Neuronal stem cell (in vitro differentiated cells): ENCODE measurements at places on chromosomes 4 and X.

- DNase-seq = no peak
Observed at GRCh38 chrX:124332481-124333424, at the start of gene TEX13D. Gene TEX13D (plus strand): TSS chrX:124332660. CDS start chrX:124332918, 258 bp downstream.

DNA sequence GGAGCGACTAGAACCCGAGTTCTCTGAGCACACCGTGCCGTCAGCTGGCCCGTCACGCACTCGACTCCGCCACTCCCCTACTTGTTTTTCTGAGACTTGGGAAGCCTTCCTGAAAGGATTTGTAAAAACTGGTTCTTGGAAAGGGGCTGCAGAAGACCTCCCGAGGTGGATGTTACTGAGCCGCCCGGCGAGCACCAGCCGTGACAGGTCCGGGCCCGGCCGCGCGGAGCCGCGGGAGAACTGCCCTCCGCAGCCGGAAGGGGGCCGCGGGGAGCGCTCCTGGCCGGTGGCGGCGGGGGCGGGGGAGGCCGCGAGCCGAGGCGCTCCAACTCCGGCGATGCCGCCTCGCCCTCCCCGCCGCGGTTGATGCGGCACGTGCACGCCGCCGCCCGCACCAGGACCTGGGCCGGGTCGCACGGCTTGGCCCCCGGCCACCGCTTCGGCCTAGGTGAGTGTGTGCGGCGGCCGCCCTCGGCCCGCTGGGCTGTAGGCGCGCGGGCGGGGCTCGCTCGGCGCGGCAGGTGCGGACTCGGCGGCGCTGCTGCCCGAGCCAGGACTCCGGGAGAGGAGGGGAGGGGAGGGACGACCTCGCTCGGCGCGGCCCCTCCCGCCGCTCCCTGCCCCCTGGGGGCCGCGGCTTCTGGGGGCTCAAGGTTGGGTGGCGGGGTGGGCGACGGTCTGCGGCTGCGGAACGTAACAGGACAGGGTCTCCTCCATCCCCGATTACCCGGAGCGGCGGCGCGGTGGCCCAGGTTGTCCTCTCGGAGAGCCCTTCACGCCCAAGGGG lies 1.7 kb downstream of the SPRY1 start:
- peak; percentile 54 for DNase-seq

- no peak for DNase-seq
Observed at GRCh38 chr4:156517956-156518355, 453.6 kb downstream of the PDGFC start.

GRCh38 chr4:17577665-17578481 lies 875 bp downstream of the LAP3 start:
- no peak for DNase-seq

DNA sequence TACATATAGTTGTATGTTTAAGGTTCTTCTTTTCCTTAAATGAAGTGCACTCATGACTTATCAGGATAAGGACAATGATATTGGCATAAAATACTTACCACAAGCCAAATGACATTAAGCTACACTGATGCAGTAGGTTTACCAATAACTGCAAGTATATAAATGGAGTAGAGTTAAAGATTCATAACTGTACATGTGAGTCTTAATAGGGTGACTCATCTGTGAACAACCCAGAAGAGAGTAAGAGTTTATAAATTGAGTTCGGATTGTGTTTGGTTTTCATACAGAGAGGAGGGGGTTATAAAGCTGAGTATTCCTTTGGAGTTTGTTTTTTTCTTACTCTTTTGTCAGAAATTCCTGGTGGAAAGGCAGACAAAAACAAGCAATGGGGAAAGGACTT lies 144.8 kb downstream of the TLL1 start:
- DNase-seq = no peak

DNA sequence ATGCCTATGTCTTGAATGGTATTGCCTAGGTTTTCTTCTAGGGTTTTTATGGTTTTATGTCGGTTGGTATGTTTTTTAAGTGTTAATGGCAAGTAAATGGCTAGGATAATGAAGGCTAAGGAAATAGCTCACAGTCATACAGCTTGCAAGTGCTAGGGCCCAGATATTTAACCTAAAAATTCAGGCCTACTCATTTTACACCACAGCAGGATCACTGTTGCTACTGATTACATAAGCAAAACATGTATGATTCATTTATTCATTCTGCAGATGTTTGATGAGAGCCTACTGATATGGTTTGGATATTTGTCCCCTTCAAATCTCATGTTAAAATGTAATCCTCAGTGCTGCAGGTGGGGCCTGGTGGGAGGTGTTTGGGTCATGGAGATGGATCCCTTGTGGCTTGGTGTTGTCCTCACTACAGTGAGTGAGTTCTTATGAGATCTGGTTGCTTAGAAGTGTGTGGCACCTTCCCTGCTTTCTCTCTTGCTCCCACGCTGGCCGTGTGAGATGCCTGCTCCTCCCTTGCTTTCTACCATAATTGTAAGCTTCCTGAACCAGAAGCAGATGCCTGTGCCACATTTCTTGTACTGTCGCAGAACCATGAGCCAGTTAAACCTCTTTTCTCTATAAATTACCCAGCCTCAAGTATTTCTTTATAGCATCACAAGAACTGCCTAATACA lies 175.5 kb downstream of the MAPK10 start:
- DNase-seq = no peak

GRCh38 chr4:8871417-8872401 lies at the start of gene HMX1:
Gene HMX1 (minus strand): TSS chr4:8871839. CDS start chr4:8871614, 225 bp downstream.
- no peak for DNase-seq

DNA sequence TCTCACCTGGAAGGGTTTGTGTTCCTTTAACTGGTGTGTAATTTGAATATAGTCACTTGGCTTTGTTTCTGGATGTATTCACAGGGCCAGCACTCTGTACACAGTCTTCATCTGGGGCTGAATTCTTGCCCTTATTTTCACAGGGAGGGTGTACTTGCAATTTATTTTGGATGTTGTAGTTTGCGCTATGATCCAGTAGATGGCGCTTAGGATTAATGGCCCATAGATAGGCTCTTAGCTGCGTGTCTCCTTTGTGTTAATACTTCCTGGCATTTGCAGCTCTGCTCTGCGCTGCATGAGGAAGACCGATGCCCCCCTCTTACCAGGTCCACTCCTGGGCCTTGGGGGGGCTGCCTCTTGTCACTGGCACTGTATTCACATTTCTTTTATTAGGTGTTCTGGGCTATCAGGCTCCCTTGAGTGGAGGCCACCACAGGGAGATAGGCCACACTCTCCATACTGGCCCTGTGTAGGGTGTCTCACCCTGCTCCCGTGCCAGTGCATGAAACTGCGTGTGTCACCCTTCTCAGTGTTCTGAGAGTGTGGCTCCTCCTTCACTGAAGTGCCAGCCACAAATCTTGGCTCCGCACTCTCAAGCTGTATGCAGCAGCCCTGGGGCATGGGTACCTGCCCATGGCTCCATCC lies 562.2 kb downstream of the ZIC3 start:
- peak; percentile 38 for DNase-seq

DNA sequence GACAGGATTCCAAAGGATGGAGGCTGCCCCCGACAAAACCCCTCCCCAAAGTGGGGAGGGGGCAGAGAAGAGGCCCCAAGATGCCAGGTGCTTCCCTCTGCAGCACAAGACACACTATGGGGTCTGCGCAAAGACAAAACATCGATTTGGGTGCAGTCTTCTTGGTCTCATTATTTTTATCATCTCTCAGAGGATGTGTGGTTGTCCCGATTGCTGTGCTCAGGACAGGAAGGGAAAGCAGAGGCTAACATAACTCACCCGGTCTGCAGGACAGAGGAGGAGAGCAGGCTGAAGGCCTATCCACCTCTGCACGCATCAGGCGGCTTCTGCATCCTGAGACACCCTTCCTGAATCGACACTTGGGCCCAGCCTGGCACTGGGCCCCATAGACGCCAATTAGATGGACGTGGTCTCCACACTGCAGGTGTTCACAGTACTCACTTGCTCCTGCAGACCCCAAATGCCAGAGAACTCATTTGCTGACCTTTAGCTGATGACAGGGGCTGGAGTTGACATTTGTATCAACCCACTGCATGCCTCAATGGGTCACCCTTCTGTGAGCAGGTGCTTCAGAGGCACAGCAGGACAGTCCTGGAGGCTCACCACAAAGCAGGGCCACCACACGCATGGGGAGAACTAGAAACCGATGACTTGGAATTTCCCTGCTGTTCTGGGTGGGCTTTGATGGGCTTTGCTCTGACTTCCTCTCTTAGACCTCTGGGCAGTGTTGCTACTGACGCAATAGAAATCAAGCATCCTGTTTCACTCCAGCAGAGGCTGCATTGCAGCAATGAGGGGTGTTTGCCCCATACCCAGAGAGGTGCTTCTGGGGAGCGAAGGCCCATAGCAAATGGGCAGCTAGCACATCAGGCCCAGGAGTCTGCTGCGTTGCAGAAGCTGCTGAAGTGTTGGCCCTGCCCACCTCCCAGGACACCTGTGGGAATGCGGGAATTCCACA lies 96.3 kb upstream of the ENPP6 start:
- DNase-seq = no peak

GRCh38 chr4:6349896-6350603 lies 80.4 kb downstream of the WFS1 start:
- no peak for DNase-seq

GRCh38 chrX:86133761-86134160 lies 14.5 kb upstream of the DACH2 start:
- DNase-seq = no peak

DNA sequence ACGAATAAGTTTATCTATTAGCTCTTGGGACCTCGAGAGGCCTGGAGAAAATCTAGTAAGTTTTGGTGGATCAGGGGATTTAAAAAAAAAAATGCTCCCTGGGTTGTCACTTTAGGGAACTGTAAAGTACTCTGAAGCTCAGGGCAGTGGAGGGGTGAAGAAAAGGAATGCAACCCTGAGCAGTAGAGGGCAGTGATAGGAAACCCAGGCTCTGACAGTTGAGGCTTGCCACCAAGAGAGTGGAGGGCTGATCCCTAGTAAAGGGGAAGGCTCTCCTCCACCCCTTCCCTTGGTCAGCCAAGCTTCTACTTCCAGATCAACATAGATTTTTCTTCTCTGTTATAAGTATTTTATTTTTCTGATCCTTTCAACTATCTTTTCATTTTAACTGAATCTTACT lies 73.1 kb downstream of the FBXO8 start:
- DNase-seq = no peak

- no peak for DNase-seq
Observed at GRCh38 chr4:73762409-73762808, 22.0 kb downstream of the CXCL8 start.

DNA sequence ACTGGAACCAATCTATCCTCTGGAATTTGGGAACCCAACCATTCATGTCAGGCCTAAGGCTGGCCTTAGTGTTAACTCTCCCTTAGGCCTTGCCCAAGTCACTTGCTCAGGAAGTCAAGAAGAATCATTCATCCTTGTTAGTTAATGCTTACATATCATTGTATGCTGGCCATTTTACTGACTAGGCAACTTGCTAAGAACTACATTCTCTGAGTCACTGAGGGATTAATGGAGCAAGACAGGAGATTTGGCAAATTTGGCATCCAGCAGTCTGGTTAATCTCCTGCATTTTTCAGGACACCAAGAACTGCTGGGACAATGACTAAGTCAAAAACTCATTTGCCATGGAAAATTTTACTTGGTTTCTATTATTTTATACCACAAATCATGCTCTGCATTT lies 115.8 kb upstream of the DDIT4L start:
- no peak for DNase-seq

- no peak for DNase-seq
Observed at GRCh38 chr4:64516176-64516575, 106.9 kb upstream of the TECRL start.

GRCh38 chr4:9762823-9763475 lies 18.5 kb upstream of the DRD5 start:
- DNase-seq = peak; percentile 76

GRCh38 chrX:106874075-106874474 lies 29.1 kb downstream of the RIPPLY1 start:
- no peak for DNase-seq

- no peak for DNase-seq
Observed at GRCh38 chr4:101174679-101175345, 172.5 kb downstream of the PPP3CA start.

GRCh38 chrX:1392376-1393068 lies 609 bp upstream of the SLC25A6 start:
- DNase-seq = no peak

- no peak for DNase-seq
Observed at GRCh38 chrX:46838486-46838870, 1.6 kb downstream of the RP2 start.

DNA sequence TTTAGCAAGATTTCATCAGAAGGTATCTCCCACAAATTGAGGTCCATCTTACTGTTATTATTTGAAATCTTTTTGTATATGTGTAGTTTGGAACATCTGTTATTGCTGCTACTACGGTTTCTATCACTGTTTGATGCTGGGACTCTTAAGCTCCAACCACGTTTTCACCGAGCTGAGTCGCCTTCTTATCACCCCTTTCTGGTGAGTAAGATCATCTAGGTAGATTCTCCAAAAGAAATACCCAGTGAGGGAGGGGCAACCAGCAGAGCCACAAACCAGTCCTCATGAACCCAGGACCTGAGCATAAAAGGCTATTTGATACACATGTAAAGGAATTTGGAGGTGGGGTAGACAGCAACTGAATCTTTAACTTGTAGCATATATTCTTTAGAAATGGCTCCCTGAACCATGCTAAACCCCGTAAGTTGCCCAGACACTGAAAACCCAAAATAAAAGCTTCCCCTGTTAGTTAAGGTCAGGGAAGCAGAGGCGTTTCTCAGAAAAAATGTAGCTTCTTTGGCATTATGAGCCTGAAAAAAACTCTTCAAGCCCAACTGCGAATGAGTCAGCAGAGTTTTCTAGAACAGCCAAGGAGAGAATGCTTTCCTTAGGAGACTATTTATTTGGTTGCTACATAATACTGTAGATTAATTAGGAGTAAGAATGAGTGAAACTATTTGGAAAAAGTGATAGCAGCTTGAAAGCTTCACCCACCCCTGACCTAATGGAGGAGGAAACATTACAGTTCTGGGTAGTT lies 53.8 kb upstream of the ATXN3L start:
- DNase-seq = no peak

- no peak for DNase-seq
Observed at GRCh38 chr4:121034017-121034416, 38.3 kb downstream of the NDNF start.
